Activated CD4-positive, alpha-beta T cell treated with anti-CD3 and anti-CD28 coated beads, Interleukin-2, amount 10 ng/mL, durations not matched to agents 24 days and 14 days (primary cell): ENCODE measurements at places on chromosomes 3 and 15. TPM values are rescaled to one million over a fixed set of nuclear protein-coding genes. Genes with fewer than 3 reads are reported as not detected.

Gene CAMK2N2
- 0.14 TPM in 2 replicates for total RNA-seq

Gene BCL2A1
- 110 and 111 TPM in 2 replicates for total RNA-seq

Gene RARRES1
- total RNA-seq = not detected in 2 replicates

Gene RNF13
- total RNA-seq = 31.6 and 36.7 TPM in 2 replicates

Gene LINGO1
- total RNA-seq = not detected in 2 replicates

Gene ZNF106
- 62.1 and 66.3 TPM in 2 replicates for total RNA-seq

Gene AGBL1
- not detected in 2 replicates for total RNA-seq

Gene ITGA11
- 2.1 and 3.1 TPM in 2 replicates for total RNA-seq

Gene CEMIP
- total RNA-seq = not detected in 2 replicates

Gene HAPLN3
- total RNA-seq = 76.6 and 77.0 TPM in 2 replicates

Gene HSPBAP1
- total RNA-seq = 7.5 and 8.7 TPM in 2 replicates

Gene RASGRF1
- total RNA-seq = not detected in 2 replicates

Gene ABHD2
- 75.2 and 76.6 TPM in 2 replicates for total RNA-seq

Gene TUSC7
- not detected in 2 replicates for total RNA-seq

Gene EFL1
- total RNA-seq = 23.7 and 27.2 TPM in 2 replicates

Gene FES
- total RNA-seq = 32.5 and 33.7 TPM in 2 replicates

Gene ROPN1B
- total RNA-seq = not detected in 2 replicates

Gene PP2D1
- total RNA-seq = not detected in 2 replicates

DNA sequence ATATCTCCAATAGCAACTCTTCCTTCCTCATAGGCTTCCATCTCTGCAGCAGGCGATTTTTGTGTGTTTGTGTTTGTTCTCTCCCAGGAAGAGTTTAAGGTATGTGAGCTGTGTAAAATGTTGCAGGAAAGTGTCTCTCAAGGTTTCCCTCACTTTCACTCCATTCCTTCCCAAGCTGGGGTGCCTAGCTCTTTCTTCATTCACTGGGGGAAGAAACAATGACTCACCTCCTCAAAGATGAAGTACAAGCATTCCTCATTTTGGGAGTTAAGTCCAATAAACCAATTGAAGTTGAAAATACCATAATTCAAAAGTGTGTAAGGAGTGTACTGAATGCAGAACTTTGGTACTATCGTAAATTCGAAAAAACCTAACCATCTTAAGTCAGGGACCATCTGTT is 422.7 kb upstream of the CFAP20DC start:
- H3K4me3 ChIP-seq = no peak overlapping the region
- DNase-seq = no peak
- peaks cover 22% of the 10 kb centered on the region for H3K36me3 ChIP-seq
- H3K27me3 ChIP-seq = no peaks in the 10 kb centered on the region
- no peak overlapping the region for H3K27ac ChIP-seq

- no peaks in the 10 kb centered on the region for H3K4me1 ChIP-seq
- H3K27me3 ChIP-seq = no peaks in the 10 kb centered on the region
- no peak overlapping the region for H3K4me3 ChIP-seq
- no peak overlapping the region for H3K27ac ChIP-seq
Measured at GRCh38 chr15:87940768-87941167, 315.8 kb downstream of the NTRK3 start.

- H3K27me3 ChIP-seq = peaks cover 13% of the 10 kb centered on the region
- H3K27ac ChIP-seq = no peak overlapping the region
- H3K36me3 ChIP-seq = no peaks in the 10 kb centered on the region
- peak; percentile 87 for DNase-seq
- peaks cover 1% of the 10 kb centered on the region for H3K4me1 ChIP-seq
Measured at GRCh38 chr3:183116025-183116614, 16.8 kb upstream of the MCCC1 start.

DNA sequence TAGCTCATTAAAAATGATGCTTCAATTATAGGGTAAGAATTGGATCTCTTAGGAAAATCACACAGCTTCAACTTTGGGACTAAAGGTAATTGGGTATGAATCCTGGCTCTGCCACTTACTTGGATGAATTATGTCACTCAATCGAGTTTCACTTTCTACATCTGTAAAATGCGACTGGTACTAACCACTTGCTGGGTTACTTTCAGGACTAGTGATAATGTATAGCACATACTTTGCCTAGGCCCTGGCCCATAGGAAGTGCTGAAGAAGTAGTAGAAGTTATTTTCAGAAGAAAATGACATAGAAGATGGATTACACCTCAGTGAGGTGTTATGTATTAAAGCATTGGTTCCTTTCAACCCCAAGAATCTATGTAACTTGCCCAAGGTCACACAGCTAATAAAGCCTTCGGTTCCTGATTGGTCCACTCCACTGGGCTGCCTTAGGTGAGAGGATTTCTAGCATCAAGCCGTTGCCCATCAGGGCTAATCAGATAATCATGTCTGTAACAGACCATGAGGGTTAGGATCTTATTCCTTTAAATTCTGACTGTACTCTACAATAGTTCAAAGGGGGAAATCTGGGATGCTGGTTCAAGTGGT is 29.4 kb upstream of the AP4E1 start:
- H3K4me1 ChIP-seq = peaks cover 58% of the 10 kb centered on the region
- DNase-seq = peak; percentile 79
- H3K36me3 ChIP-seq = no peaks in the 10 kb centered on the region
- H3K27ac ChIP-seq = peak overlapping the region; percentile 81
- peaks cover 1% of the 10 kb centered on the region for H3K27me3 ChIP-seq
- H3K4me3 ChIP-seq = peak overlapping the region; percentile 70

GRCh38 chr3:94561094-94561493 is 498.2 kb downstream of the NSUN3 start:
- H3K36me3 ChIP-seq = no peaks in the 10 kb centered on the region
- no peak for DNase-seq
- H3K4me1 ChIP-seq = no peaks in the 10 kb centered on the region
- no peak overlapping the region for H3K4me3 ChIP-seq

- no peaks in the 10 kb centered on the region for H3K27me3 ChIP-seq
- H3K27ac ChIP-seq = no peak overlapping the region
- H3K36me3 ChIP-seq = no peaks in the 10 kb centered on the region
- DNase-seq = no peak
- H3K4me3 ChIP-seq = no peak overlapping the region
Measured at GRCh38 chr15:96230526-96231181, 99.8 kb upstream of the NR2F2 start.

- peaks cover 65% of the 10 kb centered on the region for H3K36me3 ChIP-seq
- no peak overlapping the region for H3K27ac ChIP-seq
- no peak for DNase-seq
- H3K4me3 ChIP-seq = no peak overlapping the region
- no peaks in the 10 kb centered on the region for H3K27me3 ChIP-seq
Measured at GRCh38 chr15:74631408-74631807, 15.8 kb downstream of the CLK3 start.

GRCh38 chr3:40827942-40828688 is 303.4 kb downstream of the ZNF621 start:
- no peak overlapping the region for H3K4me3 ChIP-seq
- no peak overlapping the region for H3K27ac ChIP-seq
- H3K36me3 ChIP-seq = no peaks in the 10 kb centered on the region
- no peaks in the 10 kb centered on the region for H3K4me1 ChIP-seq
- DNase-seq = peak; percentile 26

DNA sequence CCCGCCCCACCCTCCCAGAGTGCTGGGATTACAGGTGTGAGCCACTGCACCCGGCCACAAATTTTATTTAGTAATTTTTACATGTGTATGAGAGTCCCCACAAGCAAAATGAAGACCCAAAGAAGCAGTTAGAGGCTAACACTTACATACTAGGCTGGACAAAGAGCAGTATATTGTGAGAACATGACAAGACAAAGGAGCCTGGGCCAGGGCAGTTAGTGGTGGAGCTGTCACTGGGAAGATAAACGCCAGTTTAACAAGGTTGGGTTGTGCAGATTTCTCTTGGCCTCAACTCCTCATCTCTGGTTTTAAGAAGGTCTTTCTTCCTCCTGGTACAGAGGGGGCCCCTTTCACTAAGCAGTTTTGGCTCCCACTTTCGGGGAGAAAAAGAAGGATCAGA is 19.9 kb upstream of the FAM174B start:
- DNase-seq = no peak
- no peaks in the 10 kb centered on the region for H3K4me1 ChIP-seq
- no peaks in the 10 kb centered on the region for H3K36me3 ChIP-seq

- no peak overlapping the region for H3K4me3 ChIP-seq
- no peak overlapping the region for H3K27ac ChIP-seq
- no peaks in the 10 kb centered on the region for H3K27me3 ChIP-seq
- H3K4me1 ChIP-seq = no peaks in the 10 kb centered on the region
- no peak for DNase-seq
Measured at GRCh38 chr3:184196536-184196935, 10.5 kb downstream of the ABCF3 start.

GRCh38 chr15:36905908-36906307 is 194.4 kb downstream of the MEIS2 start:
- DNase-seq = no peak
- H3K27ac ChIP-seq = no peak overlapping the region
- H3K4me1 ChIP-seq = no peaks in the 10 kb centered on the region
- H3K36me3 ChIP-seq = no peaks in the 10 kb centered on the region

- no peak for DNase-seq
- no peaks in the 10 kb centered on the region for H3K36me3 ChIP-seq
- no peaks in the 10 kb centered on the region for H3K4me1 ChIP-seq
- no peak overlapping the region for H3K27ac ChIP-seq
- peaks cover 1% of the 10 kb centered on the region for H3K27me3 ChIP-seq
Measured at GRCh38 chr15:41574158-41574557, 15.1 kb downstream of the TYRO3 start.

GRCh38 chr3:4474683-4475490 is 7.8 kb upstream of the SUMF1 start:
- peak overlapping the region; percentile 35 for H3K27ac ChIP-seq
- peak; percentile 63 for DNase-seq
- peaks cover 7% of the 10 kb centered on the region for H3K4me1 ChIP-seq
- peak overlapping the region; percentile 3 for H3K4me3 ChIP-seq

DNA sequence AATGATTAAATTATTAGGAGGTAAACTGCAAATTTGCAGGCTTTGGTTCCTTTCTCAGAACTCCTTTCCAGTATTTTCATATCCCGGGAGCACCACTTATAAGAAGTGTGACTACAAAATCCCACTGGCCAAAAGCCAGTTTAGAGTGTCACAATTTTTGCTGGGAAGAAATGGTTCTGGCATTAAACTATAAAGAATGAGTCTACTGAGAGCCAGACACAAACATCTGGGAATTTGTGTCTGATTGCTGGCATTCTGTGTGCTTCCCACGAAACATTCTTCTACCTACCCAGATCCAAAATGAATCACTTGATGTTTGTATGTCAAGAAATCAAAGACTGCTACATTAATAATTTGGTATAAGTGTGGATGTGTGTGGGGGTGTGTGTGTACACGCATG is 82.8 kb downstream of the DUT start:
- H3K27ac ChIP-seq = no peak overlapping the region
- H3K4me1 ChIP-seq = no peaks in the 10 kb centered on the region
- DNase-seq = no peak
- H3K36me3 ChIP-seq = no peaks in the 10 kb centered on the region
- H3K27me3 ChIP-seq = no peaks in the 10 kb centered on the region

GRCh38 chr3:66199089-66199473 is 21.7 kb upstream of the SLC25A26 start:
- no peak overlapping the region for H3K4me3 ChIP-seq
- no peaks in the 10 kb centered on the region for H3K4me1 ChIP-seq
- H3K27ac ChIP-seq = no peak overlapping the region

GRCh38 chr15:48845123-48845522 is 32.8 kb upstream of the EID1 start:
- H3K4me1 ChIP-seq = no peaks in the 10 kb centered on the region
- H3K4me3 ChIP-seq = no peak overlapping the region
- DNase-seq = no peak
- peaks cover 1% of the 10 kb centered on the region for H3K27me3 ChIP-seq

GRCh38 chr15:59713177-59713576 is 24.1 kb upstream of the BNIP2 start:
- no peaks in the 10 kb centered on the region for H3K36me3 ChIP-seq
- peaks cover 16% of the 10 kb centered on the region for H3K27me3 ChIP-seq
- H3K27ac ChIP-seq = no peak overlapping the region
- H3K4me1 ChIP-seq = no peaks in the 10 kb centered on the region

- peaks cover 34% of the 10 kb centered on the region for H3K27me3 ChIP-seq
- H3K4me1 ChIP-seq = peaks cover 7% of the 10 kb centered on the region
- H3K27ac ChIP-seq = no peak overlapping the region
- no peaks in the 10 kb centered on the region for H3K36me3 ChIP-seq
- no peak for DNase-seq
Measured at GRCh38 chr15:50871832-50872231, 36.7 kb upstream of the AP4E1 start.

GRCh38 chr15:70185251-70185711 is 87.6 kb upstream of the TLE3 start:
- no peaks in the 10 kb centered on the region for H3K4me1 ChIP-seq
- no peaks in the 10 kb centered on the region for H3K36me3 ChIP-seq

GRCh38 chr3:105764378-105765307 is 104.2 kb downstream of the CBLB start:
- peak overlapping the region; percentile 95 for H3K27ac ChIP-seq
- peak overlapping the region; percentile 61 for H3K4me3 ChIP-seq
- peaks cover 78% of the 10 kb centered on the region for H3K36me3 ChIP-seq
- peak; percentile 82 for DNase-seq
- H3K27me3 ChIP-seq = no peaks in the 10 kb centered on the region
- H3K4me1 ChIP-seq = peaks cover 57% of the 10 kb centered on the region

- peaks cover 61% of the 10 kb centered on the region for H3K36me3 ChIP-seq
- H3K4me1 ChIP-seq = peaks cover 7% of the 10 kb centered on the region
- no peak for DNase-seq
- H3K4me3 ChIP-seq = no peak overlapping the region
- no peaks in the 10 kb centered on the region for H3K27me3 ChIP-seq
- H3K27ac ChIP-seq = no peak overlapping the region
Measured at GRCh38 chr3:15081960-15082664, 16.8 kb downstream of the RBSN start.

DNA sequence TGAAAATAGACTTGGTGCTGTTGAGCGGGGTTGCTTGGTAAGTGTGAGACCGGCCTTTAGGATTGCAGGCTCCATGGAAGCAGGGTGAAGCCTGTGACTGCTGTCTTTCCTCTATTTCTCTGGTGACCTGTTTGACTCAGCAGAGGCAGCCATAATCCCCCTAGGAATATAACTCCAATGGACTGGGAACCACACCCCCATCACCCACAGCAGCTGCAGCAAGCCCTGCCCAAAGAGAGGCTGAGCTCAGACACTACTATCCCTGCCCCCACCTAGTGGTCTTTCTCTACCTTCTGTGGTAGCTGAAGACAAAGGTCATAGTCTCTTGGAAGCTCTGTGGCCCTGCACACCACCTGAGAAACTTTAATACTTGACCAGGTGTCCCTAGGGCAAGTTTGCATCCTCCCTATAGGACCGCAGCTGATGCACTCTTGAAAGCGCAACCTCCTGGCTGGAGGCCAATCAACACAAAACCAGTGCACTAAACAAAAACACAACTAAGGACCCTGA is 133.6 kb upstream of the MRPL3 start:
- no peaks in the 10 kb centered on the region for H3K36me3 ChIP-seq
- no peak overlapping the region for H3K4me3 ChIP-seq
- H3K27ac ChIP-seq = no peak overlapping the region
- no peaks in the 10 kb centered on the region for H3K4me1 ChIP-seq
